ENCODE measurements at places on chromosomes 5 and 9. TPM values are rescaled to one million over a fixed set of nuclear protein-coding genes. Genes with fewer than 3 reads are reported as not detected.

The GADD45G gene
- total RNA-seq = 0.15 TPM

The EQTN gene
- not detected for total RNA-seq

The MOB3B gene
- total RNA-seq = 0.17 TPM

The ZBED3 gene
- total RNA-seq = 1.5 TPM

The ANKRD34B gene
- not detected for total RNA-seq

The C9orf78 gene
- total RNA-seq = 38.5 TPM

The ASPN gene
- total RNA-seq = not detected

The LIX1 gene
- not detected for total RNA-seq

The GABBR2 gene
- 4.0 TPM for total RNA-seq

All from bronchus fibroblast of lung (primary cell).